Stimulated activated CD4-positive, alpha-beta T cell treated with anti-CD3 and anti-CD28 coated beads, TNF-alpha, amount 100 ng/mL, for 24 hours (primary cell): ENCODE measurements at places on chromosomes 4 and X.

- no peak for DNase-seq
These were observed 338.8 kb downstream of the PPP3CA start for GRCh38 chr4:101008503-101008902.

- no peak for DNase-seq
These were observed 182.1 kb upstream of the SMIM31 start for GRCh38 chr4:164571593-164572390.

DNA sequence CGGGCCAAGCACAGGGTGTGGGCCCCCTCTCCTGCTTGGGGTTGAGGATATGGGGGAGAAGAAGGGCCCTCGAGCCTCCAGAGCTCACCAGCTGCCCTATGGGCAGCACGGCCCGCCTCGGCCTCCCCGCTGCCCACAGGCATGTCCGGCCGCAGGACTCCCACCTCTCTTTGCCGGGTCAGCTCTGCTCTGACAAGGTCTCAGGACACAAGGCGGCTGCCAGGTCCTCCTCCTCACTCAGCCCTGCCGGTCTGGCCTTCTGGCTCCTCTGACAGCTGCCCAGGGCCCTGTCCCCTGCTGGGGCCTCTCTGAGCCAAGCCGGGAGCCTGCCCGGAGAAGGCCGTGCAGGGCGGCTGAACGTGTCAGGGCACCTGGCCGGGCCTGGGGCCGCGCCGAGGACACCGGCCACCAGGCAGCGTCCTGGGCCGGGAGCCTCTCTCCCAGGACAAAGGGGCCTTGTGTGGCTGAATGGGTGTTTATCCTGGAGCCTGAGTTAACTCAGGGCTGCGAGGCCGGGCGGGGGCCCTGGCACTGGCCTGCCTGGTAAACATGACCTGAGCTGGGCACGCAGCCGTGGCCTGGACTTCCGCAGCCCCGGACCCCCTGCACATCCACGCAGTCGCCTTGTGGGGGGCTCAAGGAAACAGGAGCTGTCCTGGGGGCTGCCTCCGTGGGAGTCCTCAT, 25.7 kb downstream of the TACC3 start:
- DNase-seq = no peak

GRCh38 chrX:56798339-56798711, 69.3 kb downstream of the NBDY start:
- no peak for DNase-seq

- DNase-seq = no peak
These were observed 570.3 kb downstream of the RAPGEF2 start for GRCh38 chr4:159673221-159673620.

- no peak for DNase-seq
These were observed 90.6 kb upstream of the WWC2 start for GRCh38 chr4:183008492-183008891.

- DNase-seq = no peak
These were observed 164.3 kb upstream of the MAMLD1 start for GRCh38 chrX:150198776-150199175.

DNA sequence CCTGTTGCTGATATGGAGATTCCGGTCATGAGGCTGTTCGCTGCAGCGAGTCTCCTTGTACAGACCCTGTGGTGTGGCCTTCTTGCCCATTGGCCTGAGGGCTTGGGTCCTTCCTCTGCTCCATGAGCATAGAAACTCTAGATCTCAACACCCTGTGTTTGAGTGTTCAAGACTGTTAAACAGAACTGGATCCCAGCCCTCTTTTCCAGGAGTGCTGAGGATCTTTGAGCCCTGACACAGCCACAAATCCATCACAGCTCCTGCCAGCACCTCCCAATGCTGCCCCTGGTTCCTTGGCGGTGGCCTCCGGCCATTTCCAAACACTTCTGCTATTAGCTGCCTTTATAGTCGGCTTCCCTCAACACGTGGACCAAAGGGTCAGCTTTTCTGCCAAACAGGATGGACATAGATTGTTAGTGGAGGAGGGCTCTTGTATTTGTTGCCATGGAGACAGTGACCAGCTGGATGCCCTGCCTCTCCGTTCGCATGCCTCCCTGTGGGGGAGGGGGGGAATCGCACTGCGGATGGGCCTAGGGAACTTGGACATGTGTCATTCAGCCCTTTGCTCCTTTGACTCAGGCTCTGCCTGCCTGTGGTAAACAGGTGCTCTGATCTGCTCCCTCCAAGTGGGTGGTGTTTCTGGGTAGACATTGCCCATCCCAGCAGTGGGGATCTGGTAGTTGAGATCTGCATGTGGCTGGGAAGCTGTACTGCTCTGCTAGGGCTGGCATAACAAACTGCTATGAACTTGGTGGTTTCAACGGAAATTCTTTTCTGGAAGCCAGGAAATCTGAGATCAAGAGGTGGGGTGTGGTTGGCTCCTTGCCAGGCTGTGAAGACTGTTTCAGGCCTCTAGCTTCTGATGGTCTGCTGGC, 6.9 kb upstream of the WDR1 start:
- no peak for DNase-seq

DNA sequence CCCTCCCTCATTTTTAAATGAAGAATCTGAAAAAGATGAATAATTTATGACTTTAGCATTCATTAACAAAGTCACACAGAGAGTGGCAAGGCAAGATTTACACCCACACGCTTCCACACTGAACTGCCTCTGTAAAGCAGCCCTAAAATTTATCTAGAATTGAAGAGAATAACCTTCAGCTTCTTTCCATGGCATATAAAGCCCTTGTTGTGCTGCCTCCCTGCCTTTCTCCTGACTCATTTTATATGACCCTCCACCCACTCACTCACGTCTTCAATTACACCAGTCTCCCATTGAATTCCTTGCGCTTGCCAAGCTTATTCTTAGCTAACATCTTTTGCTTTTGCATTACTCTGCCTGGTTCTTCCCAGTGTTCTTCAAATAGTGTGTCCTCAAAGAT, 2649.3 kb downstream of the PCDH7 start:
- no peak for DNase-seq

DNA sequence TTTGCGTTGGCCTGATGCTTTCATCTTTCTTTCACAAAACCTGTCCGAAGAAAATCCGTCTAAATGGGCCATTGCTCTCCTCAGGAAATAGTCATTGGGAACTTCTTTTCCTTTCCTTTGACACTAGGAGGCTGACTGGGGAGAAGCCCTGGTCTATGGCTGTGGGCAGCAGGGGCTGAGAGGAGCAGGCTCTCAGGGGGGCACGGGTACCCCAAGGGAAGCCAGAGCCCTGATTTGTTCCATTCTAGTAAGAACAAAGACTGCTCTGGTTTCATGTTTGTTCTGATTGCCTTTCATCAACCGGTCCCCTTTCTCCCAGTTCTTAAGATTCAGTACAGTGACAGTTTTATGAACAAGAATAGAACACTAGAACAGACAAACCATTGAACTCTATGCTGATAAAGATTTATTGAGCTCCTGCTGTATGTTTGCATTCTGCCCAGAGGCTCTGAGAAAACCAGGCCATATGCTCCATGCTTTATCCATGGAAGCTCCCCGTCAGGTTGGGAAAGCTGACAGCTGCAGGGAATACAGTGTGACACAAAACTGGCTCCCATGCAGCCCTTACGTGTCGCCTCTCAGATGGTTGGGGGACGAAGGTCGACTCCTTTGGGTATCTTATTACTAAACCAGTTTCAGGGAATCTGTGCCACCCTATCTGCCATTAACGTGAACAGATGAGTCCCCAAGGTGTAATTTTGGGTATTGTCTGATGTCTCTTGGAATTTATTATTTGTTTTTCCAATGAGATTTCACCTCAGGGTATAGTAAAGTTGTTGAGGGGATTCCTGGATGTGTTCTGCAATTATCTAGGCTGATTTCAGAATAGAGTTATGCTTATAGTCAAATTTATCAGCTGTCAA, 72.4 kb upstream of the MSANTD1 start:
- no peak for DNase-seq

DNA sequence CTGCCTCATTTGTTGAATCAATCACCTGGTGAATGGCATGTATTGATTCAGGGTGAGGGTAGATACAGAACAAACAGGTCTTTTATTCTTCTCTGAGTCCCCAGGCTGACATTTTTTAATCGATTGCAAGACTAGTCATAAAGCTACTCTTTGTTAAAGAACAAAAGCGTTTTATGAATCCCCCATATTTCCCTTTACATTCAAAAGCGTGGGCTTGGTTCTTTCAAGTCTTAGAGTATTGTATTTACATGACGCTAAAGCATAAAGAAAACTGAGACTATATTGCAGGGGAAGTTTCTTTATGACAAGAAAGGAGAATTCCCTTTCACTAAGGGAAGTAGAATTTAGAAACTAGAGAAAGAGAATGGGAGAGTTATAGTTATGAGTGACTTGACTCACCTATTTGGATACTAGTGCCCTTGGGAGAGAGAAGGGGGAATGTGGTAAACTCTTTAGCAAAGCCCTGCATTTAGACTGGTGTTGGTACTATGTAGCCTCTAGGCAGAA, 69.3 kb upstream of the PDE5A start:
- no peak for DNase-seq

GRCh38 chrX:21955403-21956189, 15.1 kb downstream of the SMS start:
- DNase-seq = no peak
